Retina (tissue), 1 donor: ENCODE measurements at places on chromosomes 2 and 18.
A peak's percentile ranks its signal among the peaks of the same experiment; 100 is the strongest.

DNA sequence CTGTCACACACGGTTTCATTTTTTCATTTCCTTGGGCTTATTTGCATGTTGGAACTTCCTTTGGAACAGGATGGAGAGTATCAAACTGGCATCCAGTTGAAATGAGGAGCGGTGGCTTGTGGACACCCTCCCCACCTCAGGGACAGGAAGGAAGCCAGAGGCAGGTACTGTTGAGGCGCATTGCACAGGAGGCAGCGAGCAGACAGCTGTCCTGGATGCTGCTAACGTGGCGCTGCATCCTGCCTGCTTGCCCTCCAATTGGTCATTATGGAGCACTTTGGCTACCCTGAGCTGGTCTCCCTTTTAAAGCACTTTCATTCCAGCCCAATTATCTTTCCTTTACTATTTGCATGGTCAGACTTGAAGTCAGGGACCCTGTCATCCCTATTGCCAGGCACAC is 80.7 kb upstream of the ITGA4 start:
- no peak for DNase-seq

- DNase-seq, result no peak
Observed at GRCh38 chr18:58887613-58887963, 22.9 kb downstream of the ZNF532 start.

- no peak for DNase-seq
Observed at GRCh38 chr2:11562011-11562410, 28.2 kb downstream of the GREB1 start.

DNA sequence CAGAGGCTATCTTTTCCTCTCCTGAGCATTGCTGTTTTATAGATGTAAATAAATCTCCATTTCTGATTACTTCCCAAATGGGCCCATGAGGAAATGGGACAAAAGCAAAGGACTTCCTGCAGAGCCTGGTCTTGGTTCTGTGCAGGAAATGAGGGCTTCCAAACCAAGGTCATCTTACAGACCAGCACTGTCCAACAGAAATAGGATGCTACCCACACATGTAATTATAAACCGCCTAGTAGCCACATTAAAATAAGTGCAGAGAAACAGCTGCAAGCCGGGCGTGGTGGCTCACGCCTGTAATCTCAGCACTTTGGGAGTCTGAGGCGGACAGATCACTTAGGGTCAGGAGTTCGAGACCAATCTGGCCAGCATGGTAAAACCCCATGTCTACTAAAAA is 6.2 kb downstream of the TTL start:
- DNase-seq, result no peak

- peak; percentile 20 for DNase-seq
Observed at GRCh38 chr2:239720361-239721360, 304.5 kb downstream of the NDUFA10 start.

- DNase-seq, result no peak
Observed at GRCh38 chr2:15729709-15730544, 138.3 kb downstream of the DDX1 start.

- no peak for DNase-seq
Observed at GRCh38 chr18:6570581-6571238, 156.0 kb upstream of the L3MBTL4 start.

DNA sequence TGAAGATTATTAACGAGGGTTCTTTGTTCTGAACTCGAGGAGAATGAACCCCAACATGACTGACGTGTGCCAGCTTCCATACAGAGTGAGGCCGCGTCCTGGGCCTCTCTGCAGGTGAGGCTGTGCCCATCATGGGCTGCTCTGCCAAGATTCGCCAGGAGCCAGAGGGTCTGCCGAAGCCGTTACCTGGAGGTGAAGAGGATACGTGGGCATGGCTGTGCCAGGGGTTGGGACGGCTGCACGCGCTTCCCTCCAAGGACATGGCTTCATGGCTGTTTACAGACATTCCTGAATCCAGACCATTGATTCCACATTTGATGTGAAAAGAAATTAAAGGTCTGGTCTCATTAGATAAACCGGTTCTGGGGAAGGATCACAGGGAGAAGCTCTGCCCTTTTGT is 211.4 kb upstream of the SALL3 start:
- no peak for DNase-seq

DNA sequence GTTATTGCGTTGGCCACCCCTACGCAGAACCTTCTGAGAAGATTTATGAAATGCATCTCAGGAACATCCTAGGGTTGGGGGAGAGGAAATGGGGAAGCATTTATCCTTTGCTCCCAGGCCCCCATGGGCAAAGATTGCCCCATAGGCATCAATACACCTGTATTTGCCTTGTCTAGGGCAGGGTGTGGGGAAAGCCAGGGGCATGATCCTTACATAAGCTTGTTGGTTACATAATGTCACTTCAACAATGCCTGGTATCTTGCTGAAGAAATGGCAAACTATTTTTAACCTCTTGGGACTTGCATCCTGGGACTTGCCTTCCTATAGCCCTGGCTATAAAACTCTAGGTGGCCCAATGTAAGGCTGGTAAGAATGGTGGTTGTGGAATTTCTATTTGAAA is 53.9 kb upstream of the SPRED2 start:
- DNase-seq, result no peak

- no peak for DNase-seq
Observed at GRCh38 chr2:157830696-157831570, 45.2 kb downstream of the ACVR1 start.

GRCh38 chr2:121955872-121956271 is 200.4 kb downstream of the TSN start:
- peak; percentile 77 for DNase-seq

GRCh38 chr2:19949071-19949470 is 40.8 kb downstream of the WDR35 start:
- DNase-seq, result no peak

DNA sequence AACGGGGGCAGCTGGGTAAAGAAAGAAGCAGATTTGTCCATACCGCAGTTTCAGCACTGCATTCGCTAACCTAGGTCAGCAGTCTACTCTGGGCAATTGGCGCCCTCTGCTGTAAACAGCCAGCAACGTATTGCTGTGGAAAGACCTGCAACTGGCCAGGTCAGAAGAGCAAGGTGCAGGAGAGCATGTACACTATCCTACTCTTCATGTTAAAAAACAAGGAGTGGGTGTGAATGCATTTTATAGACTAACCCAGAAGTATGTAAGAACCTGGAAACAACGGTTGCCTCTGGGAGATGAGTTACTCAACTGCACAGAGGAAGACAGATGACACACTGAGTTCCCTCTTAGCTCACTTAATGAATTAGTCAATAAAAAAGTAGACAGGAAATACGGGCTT is 6.2 kb downstream of the MRPS5 start:
- DNase-seq, result peak; percentile 72

GRCh38 chr2:136920652-136921333 is 155.4 kb downstream of the THSD7B start:
- DNase-seq, result peak; percentile 56

DNA sequence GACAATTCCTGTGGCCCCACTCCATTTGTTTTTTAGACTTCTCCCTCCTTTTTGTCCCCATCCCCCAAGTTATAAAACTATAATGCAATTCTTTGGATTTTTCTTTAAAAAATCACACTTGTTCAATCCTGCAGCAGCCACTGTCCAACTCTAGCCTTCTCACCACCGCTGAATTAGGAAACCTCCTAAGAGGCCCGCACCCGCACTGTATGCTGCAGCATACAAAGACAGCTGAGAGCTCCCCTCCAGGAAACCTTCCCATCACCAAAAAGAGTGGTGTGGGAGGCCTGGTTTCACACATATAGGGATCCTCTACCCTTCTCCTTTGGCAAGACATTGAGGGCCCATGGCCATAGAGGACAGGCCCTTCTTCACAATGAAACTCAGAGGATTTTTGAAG is 2.9 kb downstream of the PCGF1 start:
- no peak for DNase-seq

DNA sequence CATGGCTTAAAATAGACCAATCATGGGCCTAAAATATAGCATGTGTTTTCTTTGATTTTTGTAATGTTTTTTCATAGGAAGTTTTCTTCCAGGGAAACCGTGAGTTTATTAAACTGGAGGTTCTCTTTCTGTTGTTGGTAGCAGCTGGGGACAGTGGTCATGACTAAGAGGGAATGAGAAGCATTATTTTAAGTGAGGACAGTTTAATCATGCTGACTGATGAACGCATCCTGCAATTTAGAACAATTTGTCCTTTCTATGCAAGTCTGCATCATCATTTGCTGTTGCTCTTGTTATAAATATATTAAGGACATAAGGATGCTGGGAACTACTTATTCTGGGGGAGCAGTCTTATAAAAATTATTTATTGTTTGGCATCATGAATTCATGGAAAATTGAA is 51.2 kb downstream of the CAVIN2 start:
- DNase-seq, result no peak

DNA sequence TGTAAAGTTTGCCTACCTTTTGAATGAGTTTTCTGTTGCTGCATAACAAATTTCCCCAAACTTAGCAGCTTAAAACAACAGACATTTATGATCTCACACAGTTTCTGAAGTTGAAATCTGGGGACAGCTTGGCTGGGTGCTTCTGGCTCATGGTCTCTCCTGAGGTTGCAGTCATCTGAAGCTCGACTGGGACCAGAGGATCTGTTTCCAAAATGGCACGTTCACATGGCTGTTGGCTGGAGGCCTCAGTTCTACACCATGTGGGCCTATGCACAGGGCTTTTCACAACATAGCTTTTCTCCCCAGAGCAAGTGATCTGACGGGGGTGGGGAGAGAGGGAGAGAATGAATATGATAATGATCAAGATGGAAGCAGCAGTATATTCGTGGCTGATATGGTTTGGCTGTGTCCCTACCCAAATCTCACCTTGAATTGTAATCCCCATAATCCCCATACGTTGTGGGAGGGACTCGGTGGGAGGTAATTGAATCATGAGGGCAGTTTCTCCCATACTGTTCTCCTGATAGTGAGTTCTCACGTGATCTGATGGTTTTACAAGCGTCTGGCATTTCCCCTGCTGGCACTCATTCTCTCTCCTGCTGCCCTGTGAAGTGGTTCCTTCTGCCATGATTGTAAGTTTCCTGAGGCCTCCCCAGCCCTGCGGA is 3.5 kb downstream of the RALB start:
- no peak for DNase-seq

GRCh38 chr2:235527806-235528469 is 34.1 kb downstream of the AGAP1 start:
- DNase-seq, result peak; percentile 48

- DNase-seq, result peak; percentile 3
Observed at GRCh38 chr2:102792568-102793208, 30.9 kb downstream of the TMEM182 start.

- no peak for DNase-seq
Observed at GRCh38 chr2:197204519-197205250, 105.9 kb downstream of the ANKRD44 start.

DNA sequence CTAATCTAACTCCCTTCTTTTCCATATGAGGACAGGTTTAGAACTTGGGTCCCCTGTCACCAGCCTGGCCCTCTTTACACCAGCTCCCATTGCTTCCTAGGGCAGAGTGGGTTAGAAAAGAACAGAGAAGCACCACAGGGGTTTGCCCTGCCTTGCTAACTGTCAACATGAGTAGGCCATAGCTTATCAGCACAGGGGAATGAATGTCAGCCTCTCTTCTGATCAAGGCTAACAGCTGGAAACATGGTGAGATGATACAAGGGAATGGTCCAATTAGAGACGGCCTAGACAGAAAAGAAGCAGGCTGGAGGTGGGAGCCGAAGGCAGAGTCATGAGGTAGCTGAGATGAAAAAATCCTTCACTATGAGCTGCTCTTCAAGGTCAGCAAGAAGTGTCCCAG is 189.4 kb upstream of the ACAA2 start:
- DNase-seq, result peak; percentile 35
